ENCODE measurements at places on chromosomes 5 and 9. TPM values are rescaled to one million over a fixed set of nuclear protein-coding genes. Genes with fewer than 3 reads are reported as not detected.

Gene RETREG1
- 51.8 TPM for total RNA-seq

Gene IARS1
- total RNA-seq: 141 TPM

Gene RALGDS
- 102 TPM for total RNA-seq

Gene ASS1
- total RNA-seq: 3.1 TPM

Gene ENTPD8
- not detected for total RNA-seq

Gene DHFR
- total RNA-seq: 102 TPM

Gene PAX5
- total RNA-seq: 0.45 TPM

Gene ANKDD1B
- total RNA-seq: 0.18 TPM

Gene MAMDC2
- total RNA-seq: not detected

Gene TRMT10B
- 12.9 TPM for total RNA-seq

Gene SURF2
- 20.7 TPM for total RNA-seq

Gene SECISBP2
- 37.5 TPM for total RNA-seq

Gene FAM169A
- total RNA-seq: 3.8 TPM

Gene OBP2B
- not detected for total RNA-seq

Gene IRGM
- 3.0 TPM for total RNA-seq

Gene SPINK9
- not detected for total RNA-seq

Gene MYO10
- total RNA-seq: not detected

Gene PCA3
- not detected for total RNA-seq

Gene FAM153A
- total RNA-seq: 14.3 TPM

Gene MRPL50
- 10.2 TPM for total RNA-seq

Gene GABRB2
- total RNA-seq: not detected

Gene MARCOL
- not detected for total RNA-seq

Gene CTSV
- total RNA-seq: 0.29 TPM

Gene ENTREP1
- total RNA-seq: not detected

Gene CDH6
- not detected for total RNA-seq

Gene PKN3
- total RNA-seq: 7.6 TPM

Gene ZNF474
- not detected for total RNA-seq

Gene FYB1
- 215 TPM for total RNA-seq

Gene CCL28
- 10.8 TPM for total RNA-seq

Gene OGN
- total RNA-seq: not detected

Gene WNK2
- total RNA-seq: not detected

Gene PCDHGB1
- not detected for total RNA-seq

Gene GPR150
- 0.83 TPM for total RNA-seq

Gene NOXA1
- total RNA-seq: 0.58 TPM

Gene INSL6
- total RNA-seq: not detected

Gene PITX1
- not detected for total RNA-seq

Gene INSL4
- total RNA-seq: not detected

Gene SHROOM1
- total RNA-seq: 3.3 TPM

Measured in activated CD8-positive, alpha-beta T cell treated with anti-CD3 and anti-CD28 coated beads, Interleukin-2, amount 10 ng/mL, durations not matched to agents 7 days and 5 days (primary cell).